Colonic mucosa (tissue), 4 donors: ENCODE measurements at places on chromosomes 6 and 20. TPM values are rescaled to one million over a fixed set of nuclear protein-coding genes. Genes with fewer than 3 reads are reported as not detected.

Gene C6orf141
- total RNA-seq = 11.2 TPM

DNA sequence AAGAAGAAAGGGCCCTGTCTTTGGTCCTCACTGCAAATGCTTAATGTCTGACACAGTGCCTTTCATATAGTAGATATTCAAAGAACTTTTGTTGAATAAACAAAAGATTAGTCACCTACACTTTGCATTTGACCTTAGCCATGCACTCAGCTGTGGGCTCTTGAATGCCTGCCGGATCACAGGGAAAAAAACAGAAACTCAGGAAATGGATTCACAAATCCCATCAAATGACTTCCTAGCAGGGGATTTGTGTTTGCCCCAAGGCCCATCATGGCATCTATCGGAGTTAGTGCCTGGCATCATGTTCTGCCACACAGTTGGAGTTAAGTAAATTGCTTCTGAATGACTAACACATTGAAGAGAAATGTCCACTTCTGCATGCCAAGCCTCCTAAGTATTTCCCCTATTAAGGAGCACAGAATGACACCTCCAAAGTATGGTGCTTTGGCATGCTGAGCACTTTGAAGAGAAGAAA is 72.3 kb upstream of the DST start:
- no peak for DNase-seq

- no peak for DNase-seq
These were observed 72.8 kb downstream of the RIPOR3 start for GRCh38 chr20:50618537-50618936.

DNA sequence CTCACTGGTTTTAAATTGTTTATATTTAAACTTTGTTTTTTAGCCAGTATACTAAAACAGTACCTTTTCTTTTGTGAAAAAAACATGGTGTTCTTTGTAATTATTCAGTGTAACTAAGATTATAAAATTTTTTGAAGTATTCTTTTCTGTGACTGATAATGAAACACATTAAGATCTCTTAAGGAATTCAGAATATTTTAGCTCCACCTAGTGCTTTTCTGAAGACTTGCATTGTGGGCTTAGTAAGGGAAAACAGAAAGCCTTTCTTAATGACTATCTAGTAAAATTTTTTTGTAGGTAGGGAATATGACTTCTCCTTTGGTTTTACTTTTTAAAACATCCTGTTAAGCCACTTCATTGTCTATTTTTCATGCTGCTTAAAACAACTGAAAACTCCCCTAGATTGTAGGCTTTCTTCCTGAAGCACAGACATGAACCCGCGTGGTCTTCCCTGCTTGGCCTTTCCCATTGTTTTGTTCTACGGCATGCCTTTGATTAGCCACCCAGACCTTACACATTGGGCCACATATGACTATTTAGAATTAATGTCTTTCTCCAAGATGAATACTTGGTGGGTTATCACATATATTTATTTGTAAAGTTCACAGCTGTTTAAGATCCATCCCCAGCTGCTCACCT is 72.1 kb downstream of the AFDN start:
- DNase-seq = no peak

DNA sequence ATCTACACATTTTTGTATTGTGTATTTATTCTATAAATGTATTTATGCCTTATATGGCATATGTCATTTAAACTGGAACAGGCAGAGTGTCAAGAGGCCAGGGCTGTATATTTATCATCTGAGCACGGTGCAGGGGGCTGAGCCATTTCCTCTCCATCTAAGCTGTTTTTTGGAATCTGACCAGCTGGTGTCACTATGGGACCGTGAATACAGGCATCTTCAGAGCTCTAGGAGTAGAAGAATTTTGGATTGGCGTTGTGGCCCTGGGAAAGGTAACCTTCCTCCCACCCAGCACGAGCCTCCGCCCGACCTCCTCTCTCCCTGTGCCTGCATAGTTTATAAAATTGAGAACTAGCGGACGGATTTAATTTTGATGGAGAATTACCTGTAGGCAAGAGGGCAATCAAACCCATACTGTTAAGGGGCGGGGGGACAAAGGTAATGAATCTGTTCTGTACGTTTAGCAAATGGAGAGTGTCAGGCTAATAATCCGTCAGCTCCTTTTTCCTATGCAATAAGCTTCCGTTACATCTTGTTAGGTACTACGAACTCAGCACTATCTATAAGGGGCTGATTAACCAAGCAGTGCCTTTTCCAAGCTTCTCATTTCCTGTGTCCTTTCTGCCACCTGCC is 29.0 kb upstream of the EEF1E1 start:
- peak; percentile 45 for DNase-seq

DNA sequence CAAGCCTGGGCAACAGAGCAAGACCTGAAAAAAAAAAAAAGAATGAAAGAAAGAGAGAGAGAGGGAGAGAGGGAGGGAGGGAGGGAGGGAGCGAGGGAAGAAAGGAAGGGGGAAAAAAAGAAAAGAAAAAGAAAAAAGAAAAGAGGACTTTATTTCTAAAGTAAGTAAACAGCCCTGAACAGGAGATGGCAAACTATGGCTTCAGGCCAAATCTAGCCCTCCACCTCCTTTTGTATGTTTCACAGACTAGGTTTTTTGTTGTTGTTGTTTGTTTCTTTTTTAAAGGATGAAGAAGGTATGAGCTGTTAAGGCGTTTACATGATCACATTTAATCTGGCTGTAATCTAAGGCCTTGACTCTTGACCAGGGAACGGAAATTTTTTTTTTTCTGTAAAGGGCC is 711.1 kb upstream of the NRSN1 start:
- DNase-seq = no peak

DNA sequence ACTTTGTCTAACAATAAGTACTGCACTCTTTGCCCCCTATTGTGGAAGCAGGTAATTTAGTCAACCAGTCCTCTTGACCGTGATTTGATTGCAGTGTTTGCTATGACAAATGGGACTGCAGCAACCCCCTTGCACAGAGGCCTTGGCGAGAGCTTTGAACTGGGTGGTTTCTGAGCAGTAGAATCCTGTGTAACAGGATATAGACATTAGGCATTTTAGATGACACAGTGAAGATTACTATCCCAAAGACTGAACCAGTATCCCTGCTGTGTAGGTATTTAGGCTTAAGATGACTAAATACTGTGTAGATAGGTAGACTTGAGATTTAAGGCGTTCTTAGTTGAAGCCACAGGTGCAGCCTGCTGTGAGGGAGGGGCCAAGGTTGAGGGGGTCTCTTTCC is 9.9 kb downstream of the DNMT3B start:
- DNase-seq = no peak

DNA sequence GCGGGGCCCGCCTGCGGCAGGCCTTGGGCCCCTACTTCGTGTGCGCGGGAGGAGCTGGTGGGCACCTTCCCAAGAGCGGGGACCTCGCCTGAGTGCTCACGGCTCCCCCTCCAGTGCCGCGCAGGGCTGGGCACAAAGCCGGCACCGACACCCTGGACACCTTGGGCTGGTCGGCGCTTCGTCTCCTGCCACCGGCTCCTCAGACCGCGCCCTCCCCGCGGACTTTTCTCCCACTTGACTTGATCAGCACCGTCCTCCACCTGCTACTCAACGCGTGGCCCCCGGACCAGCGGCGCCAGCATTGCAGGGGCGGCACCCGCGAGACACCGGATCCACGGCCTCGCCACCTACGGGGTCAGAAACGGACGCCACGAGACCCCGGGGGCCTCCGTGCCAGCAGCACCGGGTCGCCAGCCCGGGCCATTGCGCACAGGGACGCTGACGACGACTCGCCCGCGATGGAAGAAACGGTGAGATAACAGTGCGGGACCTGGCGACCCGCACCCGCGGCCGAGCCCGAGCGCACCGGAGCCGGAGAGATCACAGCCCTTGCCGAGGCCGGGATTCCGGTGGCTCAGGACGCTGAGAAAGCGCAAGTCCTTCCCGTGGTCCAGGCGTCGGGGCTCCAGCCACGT is 154.2 kb downstream of the DLL1 start:
- DNase-seq = no peak

DNA sequence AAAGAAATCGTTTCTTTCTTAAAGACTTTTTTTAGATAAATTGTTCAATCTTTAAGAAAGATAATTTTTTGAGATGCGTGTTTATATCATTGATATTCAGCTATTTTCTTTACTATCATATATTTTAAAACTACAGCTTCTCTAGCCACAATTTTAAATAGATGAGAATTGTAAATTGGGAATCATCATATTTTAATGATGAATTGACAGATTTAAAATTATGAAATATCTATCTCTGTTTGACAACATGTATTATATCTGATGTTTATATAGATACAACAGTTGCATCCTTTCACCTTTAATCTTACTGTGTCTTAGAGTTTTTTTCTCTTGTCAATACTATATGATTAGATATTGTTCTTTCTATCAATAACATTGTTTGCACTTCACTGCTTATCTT is 762.3 kb upstream of the GJE1 start:
- DNase-seq = no peak

Gene HLA-A
- total RNA-seq = 1,898 TPM

Gene ANKRD66
- not detected for total RNA-seq

Gene SDCBP2
- 345 TPM for total RNA-seq

DNA sequence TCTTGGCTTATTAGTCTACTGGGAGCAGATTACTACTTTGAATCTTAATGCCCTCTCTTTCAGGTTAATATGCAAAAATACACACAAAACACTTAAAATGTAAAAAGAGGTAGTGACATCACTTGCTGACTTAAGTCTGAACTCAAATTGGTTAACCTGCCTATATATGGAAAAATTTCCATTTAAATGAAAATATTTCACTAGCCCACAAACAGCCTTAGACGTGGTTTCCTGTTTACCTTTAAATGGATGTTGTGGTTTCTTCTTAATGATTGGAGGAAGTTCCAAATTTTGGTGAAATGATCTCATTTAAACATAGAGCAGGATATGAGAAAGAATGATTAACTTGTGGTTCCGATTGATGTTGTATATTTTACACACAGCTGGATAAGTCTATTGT is 553.7 kb downstream of the CD109 start:
- DNase-seq = no peak

GRCh38 chr6:133016631-133017030 is 202.3 kb downstream of the RPS12 start:
- no peak for DNase-seq

Gene RAMACL
- total RNA-seq = 0.48 TPM

Gene CCN2
- 115 TPM for total RNA-seq

DNA sequence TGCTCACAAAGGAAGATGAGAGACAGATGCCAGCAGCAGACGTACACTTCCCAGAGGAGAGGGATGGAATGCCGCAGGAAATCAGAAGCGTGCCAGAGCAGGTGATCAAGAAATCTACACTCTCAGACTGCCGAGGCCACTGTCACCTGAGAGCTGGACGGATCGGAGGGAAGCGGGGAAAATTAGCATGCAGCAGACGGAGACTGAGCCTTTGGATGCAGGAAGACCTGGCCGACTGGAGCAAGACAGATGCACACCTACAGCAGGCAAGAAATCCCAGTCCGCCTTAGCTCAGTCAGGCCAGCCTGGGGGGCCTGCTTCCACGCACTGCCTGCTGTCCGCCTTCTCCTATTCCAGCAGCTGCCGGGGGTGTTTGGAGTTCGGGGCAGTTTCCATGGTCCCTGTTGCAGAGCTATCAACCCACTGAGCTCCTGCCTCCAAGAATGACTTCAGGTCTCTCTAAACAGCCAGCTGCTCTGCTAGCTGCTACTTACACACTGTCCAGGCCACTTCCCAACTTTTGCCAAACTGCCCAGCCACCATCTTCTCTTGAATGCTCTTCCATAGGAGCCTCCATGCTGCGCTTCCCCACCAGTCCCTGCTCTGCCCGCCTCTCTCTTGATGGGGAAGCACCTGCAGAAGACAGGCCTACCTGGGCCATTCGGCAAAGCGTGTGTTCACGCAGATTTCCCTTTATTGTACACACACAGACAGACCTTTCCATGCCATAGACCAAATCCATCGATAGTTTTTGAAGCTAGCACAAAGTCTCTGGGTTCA is 368.5 kb downstream of the ZFAND3 start:
- DNase-seq = no peak

Gene BTN3A1
- 24.1 TPM for total RNA-seq

Gene ENPP4
- 14.2 TPM for total RNA-seq

DNA sequence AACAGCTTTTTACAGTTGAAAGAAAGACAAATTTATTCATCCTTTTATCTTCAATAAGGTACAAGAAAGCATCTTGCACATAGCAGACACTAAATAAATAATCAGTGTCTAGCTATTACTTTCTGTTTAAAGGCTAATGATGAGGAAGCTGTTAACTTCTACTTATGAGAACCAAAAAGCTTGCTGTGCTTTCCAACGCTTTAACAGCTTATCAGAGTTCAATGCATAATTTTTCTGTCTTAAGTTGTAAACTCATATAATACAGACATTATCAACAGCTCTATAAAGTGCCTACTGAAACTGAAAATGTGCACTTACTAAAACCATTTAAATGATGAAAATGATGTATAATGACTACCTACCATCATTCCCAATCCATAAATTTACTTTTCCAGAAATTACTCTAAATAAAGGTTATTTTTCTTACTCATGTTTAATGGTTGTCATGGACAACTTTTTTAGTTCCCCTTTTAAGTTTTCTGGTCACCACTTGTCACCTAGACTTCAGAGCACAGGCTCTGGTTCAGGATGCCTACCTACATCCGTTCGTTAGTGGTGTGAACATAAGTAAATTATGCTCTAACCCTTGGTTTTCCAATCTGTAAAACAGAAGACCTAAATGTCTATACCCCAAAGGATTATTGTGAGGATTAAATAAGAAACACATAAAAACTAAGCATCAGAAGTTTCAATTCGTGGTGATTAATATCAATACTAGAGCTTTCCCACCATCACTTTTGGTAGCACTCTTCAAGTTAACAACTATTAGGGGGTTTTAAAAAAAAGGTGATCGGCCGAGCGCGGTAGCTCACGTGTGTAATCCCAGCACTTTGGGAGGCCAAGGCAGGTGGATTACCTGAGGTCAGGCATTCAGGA is 8.0 kb downstream of the PNISR start:
- no peak for DNase-seq

- DNase-seq = peak; percentile 54
These were observed 8.6 kb downstream of the MAP3K5 start for GRCh38 chr6:136783495-136784270.

DNA sequence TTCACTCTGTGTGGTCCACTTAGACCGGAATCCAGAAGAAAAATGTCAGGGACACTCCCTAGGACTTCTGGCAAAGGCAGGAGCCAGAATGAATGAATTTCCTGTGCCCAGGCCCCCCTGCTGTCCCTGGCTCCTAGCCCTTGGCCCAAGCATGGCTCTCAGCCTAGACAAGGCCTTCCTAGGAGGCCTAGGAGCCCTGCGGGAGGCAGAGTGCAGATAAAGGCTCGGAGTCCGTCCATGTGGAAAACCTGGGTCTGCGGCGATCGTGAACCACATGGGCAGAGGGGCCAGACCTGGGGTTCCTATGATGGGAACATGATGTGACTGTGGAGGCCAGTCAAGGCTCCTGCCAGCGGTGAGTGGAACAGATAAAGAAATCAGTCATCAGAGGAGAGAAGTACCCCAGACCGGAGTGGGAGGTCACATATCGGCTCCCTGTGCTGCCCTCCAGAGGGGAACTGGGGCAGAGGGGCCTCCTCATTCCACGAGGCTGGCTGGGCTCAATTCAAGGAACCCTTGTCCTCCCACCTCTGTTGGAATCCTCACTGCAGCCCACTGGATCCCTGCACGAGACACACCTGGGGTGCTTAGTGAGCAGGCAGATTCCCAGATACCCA is 5.9 kb upstream of the VSTM2L start:
- no peak for DNase-seq

GRCh38 chr6:33768644-33769120 is 20.2 kb downstream of the LEMD2 start:
- peak; percentile 87 for DNase-seq

Gene PI16
- total RNA-seq = 2.6 TPM
